ENCODE measurements at places on chromosomes 6 and 20.

- DNase-seq: no peak
Measured at GRCh38 chr20:32160341-32160740, 47.2 kb downstream of the PLAGL2 start.

DNA sequence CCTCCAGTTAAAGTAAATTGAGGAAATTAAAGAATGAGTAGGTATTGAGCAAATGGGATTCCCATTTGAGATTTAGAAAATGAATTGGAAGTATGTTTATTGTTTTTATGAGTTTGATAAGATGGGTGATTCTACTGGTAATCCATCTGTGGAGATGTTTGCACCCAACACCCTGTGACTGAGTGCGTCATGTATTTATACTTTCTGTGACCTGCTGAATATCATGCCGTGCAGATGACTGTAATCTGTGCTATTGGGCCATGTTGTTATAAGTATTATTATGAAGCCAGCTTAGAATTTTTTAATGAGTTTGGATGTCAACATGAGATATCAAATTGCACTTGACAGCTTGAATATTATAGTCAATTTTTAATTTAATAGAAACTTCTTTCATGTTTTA lies 17.7 kb downstream of the FAM83B start:
- DNase-seq: no peak

DNA sequence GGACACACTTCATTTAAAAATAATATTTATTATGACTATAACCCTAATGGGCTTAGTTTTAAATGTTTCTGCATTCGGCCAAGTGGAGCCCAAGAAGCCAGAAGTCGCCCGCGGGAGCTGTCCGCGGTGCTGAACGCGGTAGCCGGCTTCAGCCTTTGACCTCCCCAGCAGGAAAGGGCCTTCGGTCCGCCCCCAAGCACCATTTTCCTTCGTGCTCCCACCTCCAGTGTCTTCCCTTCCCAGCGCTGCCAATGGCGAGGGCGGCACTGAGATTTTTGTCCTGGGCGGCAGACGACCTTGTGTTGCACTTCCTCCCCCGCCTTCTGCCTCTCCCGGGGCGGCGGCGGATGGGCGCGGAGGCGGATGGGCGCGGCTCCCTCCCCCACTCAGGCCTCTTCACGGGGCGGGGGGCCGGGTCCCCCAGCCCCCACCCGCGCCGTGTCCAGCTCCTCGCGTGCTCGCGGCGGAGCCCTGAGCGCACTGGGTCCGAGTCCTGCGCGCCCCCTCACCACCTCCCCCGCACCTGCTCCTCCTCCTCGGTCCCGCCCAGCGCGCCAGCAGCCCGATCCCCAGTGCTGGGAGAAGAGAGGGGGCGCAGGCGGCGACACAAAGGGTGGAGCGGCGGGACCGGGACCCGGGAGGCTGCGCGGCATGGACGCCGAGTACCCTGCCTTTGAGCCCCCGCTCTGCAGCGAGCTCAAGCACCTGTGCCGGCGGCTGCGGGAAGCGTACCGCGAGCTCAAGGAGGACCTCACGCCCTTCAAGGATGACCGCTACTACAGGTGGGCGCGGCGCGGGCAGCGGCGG lies 23.6 kb upstream of the TMEM181 start:
- DNase-seq: peak; percentile 36

DNA sequence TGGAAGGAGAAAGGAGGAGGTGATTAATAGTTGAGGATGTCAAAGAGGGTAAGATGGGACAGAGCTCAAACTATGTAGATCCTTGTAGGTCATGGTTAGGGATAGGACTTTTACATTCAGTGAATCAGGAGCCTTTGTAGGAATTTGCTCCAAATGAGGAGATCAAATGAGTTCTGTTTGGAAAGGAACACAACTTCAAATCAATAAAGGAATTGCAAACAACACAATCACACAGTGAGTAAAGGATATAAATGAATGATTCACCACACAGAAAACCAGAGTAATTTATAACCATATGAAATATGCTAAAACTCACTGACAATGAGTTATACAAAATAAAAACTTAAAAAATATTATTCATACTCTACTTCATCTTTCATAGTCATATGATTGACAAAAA lies 480.8 kb upstream of the EPHA7 start:
- DNase-seq: no peak

DNA sequence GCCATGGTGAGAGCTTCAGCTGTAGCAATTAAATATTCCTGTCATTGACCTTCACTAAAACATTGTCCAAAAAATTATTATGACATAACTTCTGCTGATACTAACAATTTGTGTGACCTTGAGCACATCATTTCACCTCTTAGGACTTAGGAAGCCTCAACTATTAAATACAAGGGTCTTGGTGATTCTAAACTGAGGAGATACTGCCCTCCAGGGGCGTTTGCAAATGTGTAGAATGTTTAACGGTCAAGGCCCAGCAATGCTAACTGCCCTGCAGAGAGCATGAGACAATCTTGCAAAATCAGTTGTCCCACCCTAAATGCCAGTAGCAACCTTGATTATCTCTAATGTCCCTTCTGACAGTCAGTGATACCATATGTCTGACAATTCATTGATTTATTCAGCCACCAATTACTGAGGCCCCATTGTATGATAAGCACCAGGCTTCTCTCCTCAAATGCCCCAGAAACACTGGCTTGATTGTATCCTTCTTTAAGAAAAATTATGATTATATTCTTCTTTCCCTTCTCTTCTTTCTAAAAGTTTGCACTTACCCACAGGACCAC lies 284.1 kb upstream of the PLN start:
- DNase-seq: no peak

DNA sequence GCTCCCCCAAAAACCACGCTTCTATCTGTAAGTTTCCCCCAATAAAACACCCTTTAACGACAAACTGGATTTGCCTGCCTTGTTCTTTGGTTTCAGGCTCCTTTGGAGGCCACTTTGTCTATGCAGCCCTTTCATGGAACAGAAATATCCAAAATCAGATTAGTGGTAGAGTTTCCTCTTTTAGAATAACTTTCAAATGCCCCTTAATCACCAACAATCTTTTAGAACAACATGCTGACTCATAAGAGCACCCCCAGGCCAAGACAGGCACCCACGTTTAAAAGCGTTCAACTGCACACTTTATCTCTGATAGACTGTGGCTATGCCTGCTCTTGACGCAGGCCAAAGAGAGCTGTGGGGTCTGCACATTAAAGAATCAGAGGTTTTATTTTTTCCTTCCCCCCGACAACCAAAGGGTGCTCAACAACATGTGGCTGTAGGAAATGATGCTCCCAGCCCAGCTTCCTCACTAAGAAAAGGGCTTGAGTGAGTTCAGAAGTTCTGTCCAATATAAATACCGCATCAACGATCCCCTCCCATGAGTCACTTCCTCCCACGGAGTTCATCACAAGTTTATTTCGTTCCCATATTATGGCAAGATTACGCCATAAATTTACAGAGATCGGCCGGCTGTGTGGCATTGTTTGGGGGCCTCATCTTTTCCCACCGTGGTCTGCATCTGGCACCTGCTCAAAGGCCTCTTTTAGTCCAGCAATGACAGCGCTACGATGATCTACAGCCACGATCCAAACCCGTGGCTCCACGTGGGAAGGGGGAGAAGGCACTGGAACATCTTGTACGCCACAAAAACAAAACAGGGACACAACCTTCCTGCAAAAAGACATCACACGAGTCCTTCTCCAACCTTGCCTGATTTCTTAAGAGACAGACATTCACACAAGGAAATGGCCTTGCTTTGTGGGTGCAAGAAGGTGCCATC lies 88.8 kb upstream of the NFATC2 start:
- DNase-seq: no peak

DNA sequence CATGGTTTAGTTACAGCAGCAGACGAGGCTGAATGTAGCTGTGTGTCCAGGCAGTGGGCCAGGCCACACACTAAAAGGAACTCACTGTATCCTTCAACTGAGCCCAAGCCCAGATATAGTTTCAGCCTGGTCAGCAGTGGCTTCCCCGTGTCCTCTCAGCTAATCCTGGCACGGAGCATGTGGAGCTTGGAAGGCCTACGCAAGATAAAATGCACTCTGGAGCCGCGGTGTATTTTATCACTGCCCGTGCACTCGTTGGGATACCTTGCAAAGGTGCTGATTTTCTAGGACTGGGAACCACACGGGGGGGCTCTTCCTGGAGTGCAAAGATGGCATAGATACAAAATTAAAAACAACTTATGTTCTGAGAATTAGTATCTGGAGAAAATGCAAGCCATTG lies 48.4 kb upstream of the IYD start:
- DNase-seq: no peak

GRCh38 chr6:56025795-56026194 lies 150.4 kb upstream of the BMP5 start:
- DNase-seq: no peak
